ENCODE measurements at places on chromosomes 13 and 19. TPM values are rescaled to one million over a fixed set of nuclear protein-coding genes. Genes with fewer than 3 reads are reported as not detected.

C19orf73 gene
- not detected for total RNA-seq

HTR2A gene
- under 0.01 TPM for total RNA-seq

ZNF430 gene
- 11.9 TPM for total RNA-seq

GNG7 gene
- 0.29 TPM for total RNA-seq

PSG7 gene
- total RNA-seq: not detected

PALM3 gene
- not detected for total RNA-seq

EID2 gene
- total RNA-seq: 8.3 TPM

F7 gene
- total RNA-seq: not detected

SIGLEC12 gene
- total RNA-seq: under 0.01 TPM

MYPOP gene
- 2.1 TPM for total RNA-seq

SPACA4 gene
- total RNA-seq: not detected

KASH5 gene
- total RNA-seq: not detected

CRX gene
- total RNA-seq: not detected

MIDN gene
- 19.9 TPM for total RNA-seq

NMRK2 gene
- total RNA-seq: not detected

WASF3 gene
- total RNA-seq: 23.5 TPM

OR7D2 gene
- total RNA-seq: not detected

SHC2 gene
- 1.5 TPM for total RNA-seq

ZNF682 gene
- total RNA-seq: 5.9 TPM

BRSK1 gene
- 1.8 TPM for total RNA-seq

CYP4F3 gene
- not detected for total RNA-seq

MAP4K1 gene
- total RNA-seq: under 0.01 TPM

NXNL1 gene
- total RNA-seq: not detected

MCOLN1 gene
- total RNA-seq: 16.6 TPM

PIP5K1C gene
- 30.4 TPM for total RNA-seq

JSRP1 gene
- 0.72 TPM for total RNA-seq

ZNF784 gene
- total RNA-seq: 8.7 TPM

EBI3 gene
- total RNA-seq: not detected

SYT3 gene
- not detected for total RNA-seq

SLC1A5 gene
- 354 TPM for total RNA-seq

VSTM1 gene
- total RNA-seq: not detected

CALR3 gene
- not detected for total RNA-seq

LGI4 gene
- total RNA-seq: 0.72 TPM

KCNK6 gene
- total RNA-seq: 5.4 TPM

ALKBH7 gene
- 48.9 TPM for total RNA-seq

Data from osteoblast (primary cell).